ENCODE measurements at places on chromosomes 5 and 9. TPM values are rescaled to one million over a fixed set of nuclear protein-coding genes. Genes with fewer than 3 reads are reported as not detected.

The FBXO4 gene
- total RNA-seq = 8.1 TPM

The CDH9 gene
- not detected for total RNA-seq

The PCDHGB4 gene
- 20.1 TPM for total RNA-seq

The SNCAIP gene
- 30.0 TPM for total RNA-seq

The SNCB gene
- total RNA-seq = 1.1 TPM

The DIPK1B gene
- total RNA-seq = 109 TPM

The NIPAL4 gene
- total RNA-seq = not detected

The IFNK gene
- total RNA-seq = not detected

The CTXN3 gene
- not detected for total RNA-seq

The FREM1 gene
- total RNA-seq = not detected

The LRRC14B gene
- not detected for total RNA-seq

The C7 gene
- total RNA-seq = 0.06 TPM

The PNPLA7 gene
- total RNA-seq = 0.49 TPM

The ANKDD1B gene
- 1.3 TPM for total RNA-seq

The LHX3 gene
- total RNA-seq = not detected

The PAPPA gene
- 0.32 TPM for total RNA-seq

The HNRNPA0 gene
- 14.5 TPM for total RNA-seq

The PDLIM4 gene
- total RNA-seq = 15.7 TPM

The HMMR gene
- 35.9 TPM for total RNA-seq

The SEMA5A gene
- 0.31 TPM for total RNA-seq

The PCDHA4 gene
- 0.19 TPM for total RNA-seq

The MLANA gene
- total RNA-seq = not detected

The NIM1K gene
- total RNA-seq = not detected

The FSTL4 gene
- total RNA-seq = not detected

The CNTRL gene
- total RNA-seq = 14.4 TPM

The IFNA2 gene
- total RNA-seq = not detected

The BTNL9 gene
- total RNA-seq = 0.13 TPM

The ZNF483 gene
- total RNA-seq = 0.81 TPM

The CKMT2 gene
- 0.16 TPM for total RNA-seq

The PTAR1 gene
- 100 TPM for total RNA-seq

The FCN2 gene
- total RNA-seq = not detected

The PHF24 gene
- not detected for total RNA-seq

The PLPPR1 gene
- total RNA-seq = not detected

The IRX4 gene
- not detected for total RNA-seq

The SLC46A2 gene
- not detected for total RNA-seq

The ZNF366 gene
- total RNA-seq = 12.3 TPM

The C5 gene
- total RNA-seq = 2.3 TPM

The ERCC8 gene
- total RNA-seq = 6.6 TPM

The REXO4 gene
- 14.6 TPM for total RNA-seq
